GM23248 (cell line): ENCODE measurements at places on chromosomes 16 and 17. TPM values are rescaled to one million over a fixed set of nuclear protein-coding genes. Genes with fewer than 3 reads are reported as not detected.
A peak's percentile ranks its signal among the peaks of the same experiment; 100 is the strongest.

Gene MFAP4
- 79.0 and 97.8 TPM in 2 replicates for total RNA-seq

Gene KIF18B
- 1.4 and 2.1 TPM in 2 replicates for total RNA-seq

Gene ZG16
- total RNA-seq: not detected in 2 replicates

Gene CTRB2
- not detected in 2 replicates for total RNA-seq

DNA sequence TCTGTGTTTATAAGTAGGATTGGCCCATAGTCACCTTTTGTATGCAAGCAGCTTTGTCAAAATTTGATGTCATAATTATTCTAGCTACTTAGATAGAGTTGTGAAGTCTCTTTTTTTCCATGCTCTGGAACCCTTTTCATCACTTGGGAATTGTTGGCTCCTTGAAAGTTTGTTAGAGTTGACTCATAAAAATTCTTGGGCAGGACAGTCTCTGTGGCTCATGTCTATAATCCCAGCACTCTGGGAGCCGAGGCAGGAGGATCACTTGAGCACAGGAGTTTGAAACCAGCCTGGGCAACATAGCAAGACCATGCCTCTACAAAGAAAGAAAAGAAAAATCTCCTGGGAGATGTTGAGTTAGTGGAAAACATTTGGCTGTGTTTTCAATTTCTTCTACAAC is 45.7 kb upstream of the MRC2 start:
- no peak overlapping the region for H3K4me3 ChIP-seq
- peaks cover 9% of the 10 kb centered on the region for H3K4me1 ChIP-seq
- peak; percentile 49 for DNase-seq
- peak overlapping the region; percentile 9 for H3K27ac ChIP-seq
- no peaks in the 10 kb centered on the region for H3K27me3 ChIP-seq

GRCh38 chr16:87305505-87306391 is 11.4 kb downstream of the C16orf95 start:
- peak; percentile 35 for DNase-seq
- H3K4me3 ChIP-seq: no peak overlapping the region
- no peaks in the 10 kb centered on the region for H3K36me3 ChIP-seq
- no peak overlapping the region for H3K27ac ChIP-seq
- H3K4me1 ChIP-seq: no peaks in the 10 kb centered on the region
- H3K27me3 ChIP-seq: no peaks in the 10 kb centered on the region

DNA sequence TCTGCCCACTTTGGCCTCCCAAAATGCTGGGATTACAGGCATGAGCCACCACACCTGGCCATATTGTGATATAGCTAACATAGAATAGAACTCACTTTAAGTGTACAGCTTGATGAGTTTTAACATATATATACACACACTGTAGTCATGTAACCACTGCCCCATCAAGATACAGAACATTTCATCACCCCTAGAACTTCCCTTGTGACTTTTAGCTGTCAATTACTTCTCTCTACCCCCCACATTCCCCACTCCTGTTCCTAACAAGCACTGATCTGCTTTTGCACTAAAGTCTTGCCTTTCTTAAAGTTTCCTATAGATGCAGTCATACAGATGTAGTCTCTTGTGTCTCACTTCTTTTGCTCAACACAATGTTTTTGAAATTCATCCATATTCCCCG is 93.1 kb downstream of the PITPNC1 start:
- no peaks in the 10 kb centered on the region for H3K27me3 ChIP-seq
- no peaks in the 10 kb centered on the region for H3K36me3 ChIP-seq
- DNase-seq: no peak
- H3K4me1 ChIP-seq: peaks cover 14% of the 10 kb centered on the region
- no peak overlapping the region for H3K27ac ChIP-seq

GRCh38 chr17:69090365-69090764 is 29.6 kb upstream of the ABCA9 start:
- H3K27me3 ChIP-seq: no peaks in the 10 kb centered on the region
- no peaks in the 10 kb centered on the region for H3K4me1 ChIP-seq
- H3K27ac ChIP-seq: no peak overlapping the region
- no peaks in the 10 kb centered on the region for H3K36me3 ChIP-seq
- DNase-seq: peak; percentile 8
